ENCODE measurements at places on chromosomes 16 and 17.
A peak's percentile ranks its signal among the peaks of the same experiment; 100 is the strongest.

GRCh38 chr17:8913091-8913490 lies 45.6 kb upstream of the PIK3R6 start:
- DNase-seq = no peak

GRCh38 chr17:77364381-77364911 lies 223.7 kb downstream of the SEC14L1 start:
- no peak for DNase-seq

- no peak for DNase-seq
Measured at GRCh38 chr16:11768849-11769248, 26.2 kb upstream of the TXNDC11 start.

DNA sequence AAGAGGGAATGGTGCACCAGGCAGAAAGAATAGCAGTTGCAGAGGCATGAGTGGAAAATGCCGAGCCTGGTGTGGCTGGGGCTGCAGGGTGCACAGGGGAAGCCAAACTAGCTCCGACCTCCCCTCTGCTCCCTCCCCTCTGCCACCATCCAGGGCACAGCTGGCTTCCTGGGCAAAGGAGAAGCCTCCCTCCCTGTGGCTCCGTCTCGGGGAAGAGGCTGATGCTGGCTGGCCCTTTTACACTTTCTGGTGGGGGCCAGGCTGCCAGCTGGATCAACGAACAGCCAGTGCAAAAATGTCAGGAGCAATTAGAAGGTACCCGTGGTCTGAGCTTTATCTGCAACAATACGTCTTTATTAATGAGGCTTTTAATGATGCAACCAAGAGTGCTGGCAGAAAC lies 37.1 kb upstream of the KCNJ12 start:
- DNase-seq = no peak

GRCh38 chr16:84735849-84736586 lies 36.2 kb downstream of the USP10 start:
- no peak for DNase-seq

GRCh38 chr17:79811011-79811867 lies 14.4 kb upstream of the CBX8 start:
- DNase-seq = no peak

GRCh38 chr17:33390479-33391176 lies 97.5 kb upstream of the ASIC2 start:
- no peak for DNase-seq

DNA sequence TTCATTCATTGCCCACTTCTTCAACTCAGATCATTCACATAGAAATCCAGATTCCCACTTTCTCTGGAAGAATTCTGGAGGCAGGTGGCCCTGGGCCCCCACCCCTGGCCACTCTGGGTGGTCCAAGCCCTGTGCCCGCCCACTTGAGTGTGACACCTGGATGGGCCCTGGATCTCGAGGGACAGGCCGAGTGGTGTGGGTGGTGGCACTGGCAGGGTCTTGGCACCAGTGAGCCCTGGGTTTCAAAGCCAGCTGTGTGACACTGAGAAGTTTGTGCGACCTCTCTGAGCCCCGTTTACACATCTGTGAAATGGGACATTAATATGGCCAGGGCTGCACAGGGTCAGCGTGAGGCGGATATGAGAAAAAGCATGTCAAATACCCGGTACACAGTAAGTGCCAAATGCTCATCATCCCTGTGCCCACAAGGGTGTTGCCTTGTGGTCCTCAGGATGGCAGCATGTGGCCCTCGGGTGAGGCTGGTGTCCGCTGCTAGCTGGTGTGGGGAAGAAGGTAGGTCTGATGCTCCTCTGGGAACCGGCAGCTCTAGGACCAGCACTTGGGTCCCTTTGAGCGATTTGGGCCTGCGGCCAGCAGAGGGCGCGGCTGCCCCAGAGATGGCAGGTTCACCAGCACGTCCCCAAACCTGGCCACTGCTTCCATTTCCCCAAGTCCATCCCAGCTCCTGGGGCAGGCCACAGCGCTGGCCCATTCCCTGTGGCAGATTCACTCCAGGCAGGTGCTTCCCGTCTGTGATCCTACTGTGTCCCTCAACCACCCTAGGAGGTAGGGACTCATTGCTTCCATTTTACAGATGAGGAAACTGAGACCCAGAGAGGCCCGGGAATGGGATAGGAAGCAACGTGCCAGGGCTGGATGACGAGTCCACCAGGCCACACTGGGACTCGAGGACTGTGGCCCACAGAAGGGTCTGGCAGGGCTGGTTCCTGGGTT lies 3.6 kb downstream of the OSGIN1 start:
- DNase-seq = peak; percentile 81

DNA sequence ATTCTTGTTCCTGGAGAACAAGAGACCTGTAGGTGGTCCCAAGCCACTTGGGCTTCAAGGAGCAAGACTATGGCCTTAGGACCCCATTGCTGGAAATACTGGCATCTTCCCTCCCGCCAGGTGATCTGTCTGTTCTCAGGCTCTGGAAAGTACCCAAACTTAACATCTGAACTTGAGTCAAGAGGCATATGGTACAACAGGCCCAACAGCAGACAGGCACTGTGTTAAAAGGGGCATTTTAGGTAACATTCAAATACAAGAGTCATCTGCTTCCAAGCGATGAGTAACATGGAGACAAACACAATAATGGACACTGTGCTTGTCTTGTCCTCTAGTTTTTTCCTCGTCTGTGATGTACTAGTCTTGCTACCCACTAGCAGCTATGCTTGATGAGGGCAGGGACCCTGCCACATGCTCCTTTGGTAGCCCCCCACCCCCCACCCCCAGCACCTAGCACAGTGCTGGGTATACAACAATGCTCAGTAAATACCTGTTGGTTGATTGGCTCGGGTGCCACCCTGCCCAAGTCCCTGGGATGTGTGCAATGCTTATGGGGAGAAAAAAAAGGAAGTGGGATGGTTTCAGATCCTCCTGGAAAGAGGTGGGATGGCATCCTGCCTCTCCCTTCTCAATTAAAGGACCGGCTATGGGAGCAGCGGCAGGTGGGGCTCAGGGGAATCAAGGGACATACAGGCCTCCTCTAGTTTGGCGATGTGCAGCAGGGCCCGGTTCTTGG lies 19.4 kb downstream of the CSF3 start:
- no peak for DNase-seq

DNA sequence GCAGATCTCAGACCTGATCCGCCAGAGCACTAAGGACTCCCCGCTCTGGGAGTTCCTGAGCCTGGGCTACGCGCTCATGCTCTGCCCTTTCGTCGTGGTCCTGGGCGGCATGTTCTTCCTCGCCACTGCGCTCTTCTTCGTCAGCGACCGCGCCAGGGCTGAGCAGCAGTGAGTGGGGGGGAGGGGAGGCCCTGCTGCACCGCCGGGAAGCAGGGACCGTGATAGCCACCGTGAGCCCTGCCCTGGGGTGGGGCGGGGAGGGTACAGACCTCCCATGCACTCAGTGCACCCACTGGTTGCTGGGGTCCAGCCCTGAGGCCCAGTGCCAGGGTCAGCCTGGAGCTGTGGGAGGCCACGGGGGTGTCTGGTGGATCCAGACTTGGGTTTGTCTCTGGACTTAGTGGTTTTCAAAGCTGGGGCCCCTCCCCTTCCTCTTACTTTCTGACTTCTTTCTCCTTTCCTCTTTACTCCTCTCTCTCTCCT lies 18.9 kb downstream of the MYBBP1A start:
- DNase-seq = no peak

- no peak for DNase-seq
Measured at GRCh38 chr16:50609471-50609870, 61.3 kb downstream of the NKD1 start.

DNA sequence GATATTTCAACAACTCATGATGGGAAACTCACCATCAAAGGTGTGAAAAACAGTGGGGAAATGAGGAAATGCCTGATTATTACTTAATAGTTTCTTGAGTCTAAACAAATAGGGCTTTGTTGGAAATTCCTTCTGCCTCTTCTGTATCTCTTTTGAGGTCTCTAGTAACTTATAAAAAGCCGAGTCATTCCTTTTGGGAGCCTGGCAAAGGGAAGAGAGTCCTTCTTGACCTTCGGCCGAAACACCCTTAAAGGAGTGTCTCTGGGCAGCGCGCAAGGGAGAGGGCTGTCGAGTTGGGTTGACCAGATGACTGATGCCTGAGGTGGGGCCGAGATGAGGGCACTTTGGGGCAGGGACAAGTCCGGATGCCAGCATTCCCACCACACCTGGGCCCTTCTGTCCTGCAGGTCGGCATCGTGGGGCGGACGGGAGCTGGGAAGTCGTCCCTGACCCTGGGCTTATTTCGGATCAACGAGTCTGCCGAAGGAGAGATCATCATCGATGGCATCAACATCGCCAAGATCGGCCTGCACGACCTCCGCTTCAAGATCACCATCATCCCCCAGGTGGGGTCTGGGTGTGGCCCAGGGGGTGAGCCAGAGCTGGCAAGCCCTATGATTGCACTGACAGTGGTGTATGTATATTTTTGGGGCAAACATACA lies 89.2 kb downstream of the ABCC6 start:
- DNase-seq = no peak

Measured in adipocyte (in vitro differentiated cells).